ENCODE measurements at places on chromosomes 3 and 15. TPM values are rescaled to one million over a fixed set of nuclear protein-coding genes. Genes with fewer than 3 reads are reported as not detected.

Gene LRRC3B
- not detected for total RNA-seq

Gene SEMA3B
- total RNA-seq = 22.1 TPM

Gene BTLA
- total RNA-seq = 0.64 TPM

Gene TMC3
- total RNA-seq = not detected

Gene CMTM8
- total RNA-seq = 5.6 TPM

Gene CMTM7
- 33.8 TPM for total RNA-seq

Gene DNAJA4
- total RNA-seq = 21.4 TPM

Gene RTP4
- total RNA-seq = 1.6 TPM

Gene PATL2
- 2.2 TPM for total RNA-seq

Gene FAM81A
- 0.35 TPM for total RNA-seq

Gene SOX2
- total RNA-seq = not detected

- DNase-seq = no peak
Observed at GRCh38 chr3:53254509-53255422, 1.1 kb downstream of the TKT start.

- no peak for DNase-seq
Observed at GRCh38 chr3:194323785-194324735, 27.1 kb downstream of the CPN2 start.

- no peak for DNase-seq
Observed at GRCh38 chr3:64079369-64080150, 56.3 kb upstream of the PSMD6 start.

GRCh38 chr3:100060685-100061484 lies 53.4 kb downstream of the FILIP1L start:
- DNase-seq = no peak

- no peak for DNase-seq
Observed at GRCh38 chr3:120775411-120775810, 32.9 kb downstream of the GTF2E1 start.

- DNase-seq = no peak
Observed at GRCh38 chr15:74855857-74856256, 12.9 kb upstream of the ULK3 start.

GRCh38 chr3:197269024-197269423 lies 29.4 kb downstream of the DLG1 start:
- DNase-seq = no peak

- DNase-seq = no peak
Observed at GRCh38 chr3:138842483-138843188, 7.9 kb upstream of the PIK3CB start.

- DNase-seq = no peak
Observed at GRCh38 chr3:175421902-175422301, 562.8 kb downstream of the NAALADL2 start.

- DNase-seq = no peak
Observed at GRCh38 chr3:133016838-133017309, 21.3 kb upstream of the TMEM108 start.

DNA sequence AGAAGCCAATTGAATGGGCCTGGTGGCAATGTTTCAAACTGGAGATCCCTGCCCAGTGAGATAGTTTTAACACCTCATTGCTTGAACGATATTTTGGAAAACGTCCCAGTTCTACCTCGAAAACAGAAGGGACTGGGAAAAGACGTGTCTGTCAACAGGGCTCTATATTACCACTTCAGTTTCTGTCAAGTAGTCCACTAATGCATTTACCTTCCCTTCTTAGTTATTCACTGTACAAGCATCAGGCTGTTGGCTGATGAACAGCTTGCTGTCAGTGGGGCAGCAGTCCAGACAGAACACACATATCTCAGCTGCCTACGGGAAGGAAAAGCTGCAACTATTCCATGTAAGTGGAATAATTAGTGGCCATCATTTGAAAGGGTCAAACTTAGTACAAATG lies 794.7 kb upstream of the GBE1 start:
- no peak for DNase-seq

- no peak for DNase-seq
Observed at GRCh38 chr3:53650424-53650823, 156.0 kb downstream of the CACNA1D start.

- DNase-seq = peak; percentile 59
Observed at GRCh38 chr3:40169983-40170382, 139.5 kb upstream of the EIF1B start.

GRCh38 chr15:48624700-48625099 lies 20.8 kb downstream of the FBN1 start:
- no peak for DNase-seq

- no peak for DNase-seq
Observed at GRCh38 chr3:56365905-56366640, 102.2 kb downstream of the ERC2 start.

- DNase-seq = no peak
Observed at GRCh38 chr15:93366387-93367100, 277.5 kb upstream of the RGMA start.

GRCh38 chr3:197256836-197257444 lies 41.5 kb downstream of the DLG1 start:
- no peak for DNase-seq

DNA sequence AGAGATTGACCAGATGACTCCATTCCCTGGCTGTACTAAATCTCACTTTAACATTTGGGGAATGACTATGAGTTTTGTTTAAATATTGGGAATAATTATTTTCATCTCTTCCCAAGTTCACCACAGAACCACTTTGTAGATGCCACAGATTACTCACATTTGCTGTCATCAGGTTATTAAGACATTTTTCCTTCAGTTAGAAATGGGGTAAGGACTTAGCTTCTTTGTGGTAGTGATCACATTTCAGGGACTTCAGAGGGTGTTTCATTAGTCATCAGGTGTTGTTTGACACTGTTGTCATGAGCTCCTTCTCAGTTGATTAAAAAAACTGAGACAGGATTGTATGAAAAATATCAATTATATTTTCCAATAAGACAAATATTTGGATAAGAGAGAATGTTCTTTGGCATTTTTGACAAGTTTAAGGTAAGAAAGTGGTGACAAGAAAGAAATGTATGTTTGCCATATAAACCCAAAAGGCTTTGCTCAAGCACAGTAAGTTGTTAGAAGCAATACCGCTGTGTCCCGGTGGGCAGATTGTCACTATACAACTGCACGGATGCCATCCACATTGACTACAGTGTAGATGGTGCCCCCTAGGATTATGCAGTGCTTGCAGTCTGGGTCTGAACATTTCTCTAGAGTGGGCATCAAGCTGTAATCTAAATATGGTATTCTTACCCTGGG lies 22.3 kb downstream of the FBXL2 start:
- DNase-seq = no peak

- DNase-seq = no peak
Observed at GRCh38 chr15:96992817-96993216, 662.3 kb downstream of the NR2F2 start.

Data from mesenteric fat pad (tissue), 1 donor.